ENCODE measurements at places on chromosomes 1 and 21.

GRCh38 chr1:96843196-96843595 is 121.6 kb downstream of the PTBP2 start:
- no peak for DNase-seq

- DNase-seq: no peak
Measured at GRCh38 chr1:228765168-228765946, 30.1 kb downstream of the RHOU start.

- no peak for DNase-seq
Measured at GRCh38 chr1:153598309-153599172, 14.4 kb downstream of the S100A16 start.

DNA sequence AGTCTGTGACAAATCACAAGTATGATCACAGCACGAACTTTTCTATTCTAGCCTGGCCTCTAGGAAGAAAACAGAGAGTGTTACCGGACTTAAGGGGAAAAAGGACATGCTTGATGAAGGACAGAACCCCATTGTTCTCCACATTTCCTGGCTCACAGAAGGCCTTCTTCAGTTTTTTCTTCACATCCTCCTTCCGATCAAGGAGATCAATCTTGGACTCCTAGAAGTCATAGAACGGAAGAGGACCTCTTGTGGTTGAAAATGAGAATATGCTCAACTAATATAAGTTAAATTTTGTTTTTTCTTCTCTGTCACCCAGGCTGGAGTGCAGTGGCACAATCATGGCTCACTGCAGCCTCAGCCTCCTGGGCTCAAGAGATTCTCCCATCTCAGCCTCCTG is 30.3 kb downstream of the YARS1 start:
- no peak for DNase-seq

All from left ventricle myocardium inferior (tissue), 1 donor.